CD8-positive, alpha-beta memory T cell (primary cell): ENCODE measurements at places on chromosomes 1 and 21. TPM values are rescaled to one million over a fixed set of nuclear protein-coding genes. Genes with fewer than 3 reads are reported as not detected.
A peak's percentile ranks its signal among the peaks of the same experiment; 100 is the strongest.

DNA sequence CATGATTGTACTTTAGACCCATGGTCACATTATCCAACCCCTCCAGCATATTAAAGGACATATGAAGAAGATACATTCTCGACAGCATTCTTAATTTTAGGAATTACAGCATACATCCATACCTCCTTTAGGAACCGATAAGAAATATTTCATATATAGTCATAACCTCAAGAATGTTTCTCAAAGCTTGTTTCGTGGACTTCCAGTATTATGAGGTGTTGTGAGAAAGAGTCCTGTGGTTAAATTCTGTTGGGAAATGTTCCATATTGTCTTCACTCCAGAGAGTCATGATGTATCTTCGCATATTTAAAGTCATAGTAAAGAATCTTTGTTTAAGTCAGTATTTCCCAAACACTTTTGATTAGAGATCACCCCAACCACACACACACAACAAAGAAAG is 321.0 kb upstream of the SNX7 start:
- no peak overlapping the region for H3K27ac ChIP-seq
- no peaks in the 10 kb centered on the region for H3K4me1 ChIP-seq
- H3K36me3 ChIP-seq = no peaks in the 10 kb centered on the region
- no peak overlapping the region for H3K4me3 ChIP-seq

GRCh38 chr1:235599536-235599935 is 50.0 kb downstream of the GNG4 start:
- no peaks in the 10 kb centered on the region for H3K36me3 ChIP-seq
- H3K27ac ChIP-seq = no peak overlapping the region

- no peaks in the 10 kb centered on the region for H3K27me3 ChIP-seq
- H3K36me3 ChIP-seq = no peaks in the 10 kb centered on the region
- no peak overlapping the region for H3K4me3 ChIP-seq
- DNase-seq = no peak
Measured at GRCh38 chr1:9150582-9151327, 21.9 kb upstream of the GPR157 start.

DNA sequence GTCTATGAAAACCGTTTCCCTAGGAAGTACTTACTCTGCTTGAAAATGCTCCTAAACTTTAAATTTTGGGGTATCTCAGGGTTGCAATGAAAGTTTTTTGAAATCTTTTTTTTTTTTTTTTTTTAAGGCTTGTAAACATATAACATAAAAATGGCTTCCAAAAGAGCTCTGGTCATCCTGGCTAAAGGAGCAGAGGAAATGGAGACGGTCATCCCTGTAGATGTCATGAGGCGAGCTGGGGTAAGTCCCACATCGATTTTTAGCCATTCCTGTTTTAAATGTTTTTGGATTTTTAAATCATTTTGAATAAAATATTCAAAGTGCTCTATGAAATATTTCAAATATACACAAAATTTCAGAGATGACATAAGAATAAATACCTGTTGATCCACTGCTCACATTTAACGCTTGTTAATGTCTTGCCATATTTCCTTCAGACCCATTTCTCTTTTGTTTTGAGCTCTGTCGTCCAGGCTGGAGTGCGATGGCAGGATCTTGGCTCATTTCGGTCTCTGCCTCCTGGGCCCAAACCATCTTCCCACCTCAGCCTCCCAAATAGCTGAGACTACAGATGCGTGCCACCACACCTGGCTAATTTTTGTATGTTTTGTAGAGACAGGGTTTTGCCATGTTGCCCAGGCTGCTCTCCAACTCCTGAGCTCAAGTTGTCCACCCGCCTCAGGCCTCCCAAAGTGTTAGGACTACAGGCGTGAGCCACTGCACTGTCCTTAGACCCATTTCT is 1.3 kb downstream of the PARK7 start:
- H3K4me3 ChIP-seq = peak overlapping the region; percentile 56
- H3K27ac ChIP-seq = peak overlapping the region; percentile 88
- peaks cover 50% of the 10 kb centered on the region for H3K4me1 ChIP-seq
- DNase-seq = no peak
- H3K27me3 ChIP-seq = no peaks in the 10 kb centered on the region
- H3K36me3 ChIP-seq = peaks cover 28% of the 10 kb centered on the region

DNA sequence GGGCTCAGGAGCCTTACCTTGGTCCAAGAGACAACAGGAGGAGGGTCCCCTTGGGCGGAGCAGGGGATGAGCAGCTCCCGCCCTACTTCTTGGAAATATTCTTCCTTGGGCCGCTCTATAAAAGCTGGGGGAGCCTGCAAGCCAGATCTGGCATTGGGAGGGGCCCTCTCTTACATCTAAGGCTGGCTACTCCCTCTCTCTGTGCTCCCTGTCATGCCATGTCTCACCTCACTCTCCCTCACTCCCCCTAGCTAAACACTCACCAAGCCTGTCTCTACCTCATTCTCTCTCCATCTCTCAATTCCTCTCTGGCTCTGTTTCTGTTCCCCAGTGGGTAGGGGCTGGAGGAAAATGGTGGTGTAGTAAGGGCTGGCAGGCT is 6.5 kb upstream of the TAGLN2 start:
- H3K4me3 ChIP-seq = no peak overlapping the region
- H3K36me3 ChIP-seq = no peaks in the 10 kb centered on the region
- no peak for DNase-seq
- H3K4me1 ChIP-seq = peaks cover 8% of the 10 kb centered on the region

DNA sequence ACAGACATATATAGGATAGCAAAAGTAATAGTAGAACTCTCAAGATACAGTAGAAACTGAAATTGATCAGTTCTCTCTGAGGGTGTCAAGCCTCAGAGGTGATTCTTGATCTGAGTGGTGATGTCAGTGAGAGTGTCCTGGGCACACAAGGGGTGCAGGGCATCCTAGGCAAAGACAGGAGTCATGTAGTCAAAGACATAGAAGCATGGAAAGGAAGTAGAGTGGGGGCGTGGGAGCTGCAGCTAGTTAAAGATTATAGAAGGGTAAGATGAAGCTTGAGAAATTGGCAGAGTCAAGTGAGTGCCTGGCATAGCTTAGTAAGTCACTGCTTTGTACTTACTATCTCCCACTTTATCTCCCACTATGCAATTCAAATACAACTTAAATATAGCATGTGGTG is 22.8 kb downstream of the CDC7 start:
- H3K36me3 ChIP-seq = no peaks in the 10 kb centered on the region
- no peak overlapping the region for H3K27ac ChIP-seq
- H3K4me3 ChIP-seq = no peak overlapping the region
- no peak for DNase-seq
- H3K4me1 ChIP-seq = no peaks in the 10 kb centered on the region
- no peaks in the 10 kb centered on the region for H3K27me3 ChIP-seq

GRCh38 chr1:119384591-119384990 is 16.0 kb downstream of the HAO2 start:
- H3K27me3 ChIP-seq = no peaks in the 10 kb centered on the region
- H3K4me3 ChIP-seq = no peak overlapping the region
- H3K36me3 ChIP-seq = no peaks in the 10 kb centered on the region
- DNase-seq = no peak
- H3K4me1 ChIP-seq = no peaks in the 10 kb centered on the region

DNA sequence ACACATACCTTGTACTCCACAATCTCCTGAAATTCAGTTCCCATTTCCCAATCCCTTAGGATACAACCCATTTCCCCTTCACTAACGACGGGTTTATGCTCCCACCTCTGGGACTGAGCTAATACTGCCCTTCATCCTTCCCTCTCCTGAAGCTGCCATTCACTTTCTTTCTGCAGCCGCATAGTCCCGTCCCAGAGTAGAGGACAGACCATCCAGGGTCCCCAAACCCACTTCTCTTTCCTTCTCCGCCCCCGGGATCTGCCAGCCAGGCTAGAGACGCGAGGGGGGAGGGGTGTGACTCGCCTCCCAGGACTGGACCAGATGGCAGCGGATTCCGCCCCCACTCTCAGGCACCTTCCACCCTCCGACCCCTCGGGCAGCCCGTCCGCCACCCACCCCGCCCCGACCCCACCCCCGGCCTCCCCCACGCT is 679 bp downstream of the ABL2 start:
- peaks cover 8% of the 10 kb centered on the region for H3K4me1 ChIP-seq
- no peaks in the 10 kb centered on the region for H3K36me3 ChIP-seq
- peak overlapping the region; percentile 76 for H3K4me3 ChIP-seq
- peak; percentile 17 for DNase-seq
- H3K27me3 ChIP-seq = no peaks in the 10 kb centered on the region
- H3K27ac ChIP-seq = peak overlapping the region; percentile 70

- H3K36me3 ChIP-seq = no peaks in the 10 kb centered on the region
- H3K27ac ChIP-seq = no peak within 1 kb of the TSS
- peak; percentile 77 for DNase-seq
- peaks cover 6% of the 10 kb centered on the region for H3K27me3 ChIP-seq
- H3K4me1 ChIP-seq = peaks cover 12% of the 10 kb centered on the region
Measured at GRCh38 chr1:8026153-8026975, at the start of gene ERRFI1. Gene ERRFI1 (minus strand): TSS chr1:8026309. CDS start chr1:8015619, 10,690 bp downstream.

DNA sequence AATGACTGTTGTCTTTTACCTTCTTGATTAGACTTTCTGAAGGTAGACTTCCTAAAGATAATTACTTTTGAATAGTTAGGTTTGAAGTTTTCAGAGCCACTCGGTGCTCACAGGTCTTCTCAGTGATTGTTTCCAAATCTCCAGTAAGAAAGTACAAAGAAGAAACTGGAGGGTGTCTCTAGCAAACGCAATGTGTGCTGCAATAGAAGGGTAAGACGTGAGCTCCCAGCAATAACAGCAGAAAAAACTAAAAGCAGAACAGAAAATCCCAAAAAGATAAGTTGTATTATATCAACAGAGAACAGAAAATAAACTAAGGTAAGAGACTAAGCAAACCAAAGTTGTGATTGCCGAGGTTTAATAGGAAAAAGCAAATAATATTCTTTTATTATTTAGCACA is 1.8 kb downstream of the CTTNBP2NL start:
- peaks cover 13% of the 10 kb centered on the region for H3K4me1 ChIP-seq
- H3K27ac ChIP-seq = no peak overlapping the region
- no peaks in the 10 kb centered on the region for H3K27me3 ChIP-seq
- H3K36me3 ChIP-seq = no peaks in the 10 kb centered on the region
- DNase-seq = no peak

DNA sequence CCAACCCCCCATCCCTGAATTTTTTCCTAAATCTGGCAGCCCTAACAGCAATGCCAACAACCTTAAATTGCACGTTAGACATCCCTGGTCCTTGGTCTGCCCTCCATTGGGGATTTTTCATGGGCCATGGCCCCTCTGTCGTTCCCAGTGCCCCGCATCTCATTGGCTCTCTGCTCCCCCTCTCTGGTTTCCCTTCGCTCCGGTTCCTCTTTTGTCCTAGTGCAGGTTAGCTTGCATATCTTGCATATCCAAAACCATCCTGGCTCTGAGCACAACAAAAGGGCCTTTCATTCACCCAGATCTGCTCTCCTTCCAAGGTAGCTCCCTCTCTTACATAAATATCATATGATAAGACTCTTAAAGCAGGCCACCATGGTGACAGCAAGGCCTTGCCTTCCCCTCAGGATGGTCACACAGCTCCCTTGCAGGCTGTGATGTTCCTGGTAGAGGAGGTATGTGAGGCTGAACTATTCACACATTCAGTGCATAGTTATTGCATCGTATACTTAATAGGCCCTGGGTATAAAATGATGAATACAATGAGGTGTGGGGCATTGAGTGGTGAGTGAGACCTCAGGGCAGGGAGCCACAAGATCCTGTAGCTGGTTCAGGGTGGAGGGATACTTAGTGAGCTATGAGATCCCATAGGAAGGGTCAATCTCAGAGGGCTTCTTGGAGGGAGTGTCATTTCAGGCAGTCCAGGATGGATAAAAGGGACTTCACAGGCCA is 45.2 kb downstream of the TENT5C start:
- no peak overlapping the region for H3K27ac ChIP-seq
- H3K4me3 ChIP-seq = no peak overlapping the region
- H3K4me1 ChIP-seq = peaks cover 61% of the 10 kb centered on the region
- no peak for DNase-seq

BLACAT1 gene
- polyA plus RNA-seq = not detected

SYDE2 gene
- polyA plus RNA-seq = 1.7 TPM
